ENCODE measurements at places on chromosomes 12 and 14.
A peak's percentile ranks its signal among the peaks of the same experiment; 100 is the strongest.

GRCh38 chr14:102418169-102418852, 55.6 kb downstream of the TECPR2 start:
- DNase-seq, result no peak

GRCh38 chr14:95008445-95009217, 148.7 kb downstream of the DICER1 start:
- DNase-seq, result no peak

DNA sequence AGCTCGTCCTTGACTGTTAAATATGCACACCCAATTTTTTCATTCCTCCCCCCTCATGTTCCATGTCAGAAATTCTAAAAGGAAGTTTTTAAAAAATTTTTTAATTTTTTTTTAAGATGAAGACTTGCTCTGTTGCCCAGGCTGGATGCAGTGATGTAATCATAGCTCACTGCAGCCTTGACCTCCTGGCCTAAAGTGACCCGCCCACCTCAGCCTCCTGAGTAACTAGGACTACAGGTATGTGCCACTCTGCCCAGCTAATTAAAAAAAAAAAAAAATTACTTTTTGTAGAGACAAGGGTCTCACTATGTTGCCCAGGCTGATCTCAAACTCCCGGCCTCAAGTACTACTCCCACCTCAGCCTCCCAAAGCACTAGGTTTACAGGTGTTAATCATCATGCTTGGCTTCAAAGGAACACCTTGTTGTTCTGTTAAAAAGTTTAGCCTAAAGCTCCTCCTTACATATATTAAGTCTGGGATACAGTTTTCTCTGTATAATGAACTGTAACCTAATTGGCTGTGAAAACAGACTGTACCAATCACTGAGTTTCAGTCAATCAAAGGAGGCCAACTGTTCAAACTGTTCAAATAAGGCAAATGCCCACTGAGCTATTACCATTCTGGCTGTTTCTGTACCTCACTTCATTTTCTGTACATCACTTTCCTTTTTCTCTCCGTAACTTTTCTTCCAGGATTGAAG, 17.8 kb downstream of the SDR9C7 start:
- DNase-seq, result no peak

DNA sequence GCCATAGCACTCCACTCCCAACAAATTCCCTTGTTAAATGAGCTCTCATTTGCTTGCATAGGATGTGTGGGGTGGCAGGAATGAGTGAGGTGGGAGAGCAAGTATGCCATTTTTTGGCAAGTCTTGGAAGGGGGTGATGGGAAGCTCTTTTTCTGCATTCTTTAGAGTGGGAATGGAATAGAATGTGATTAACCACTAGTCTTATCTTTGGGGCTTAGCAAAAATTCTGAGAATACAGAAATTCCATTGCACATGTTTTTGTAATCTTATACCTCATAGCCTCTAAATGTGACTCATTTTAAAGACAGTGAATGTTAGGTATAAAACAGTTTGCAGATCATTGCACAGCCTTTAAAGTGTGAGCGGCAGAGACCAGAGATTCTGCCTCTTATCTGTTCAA, 28.4 kb upstream of the NEDD1 start:
- no peak for DNase-seq

- peak; percentile 50 for DNase-seq
These were observed 41.4 kb downstream of the PRPF40B start for GRCh38 chr12:49664591-49665239.

- DNase-seq, result no peak
These were observed 83.8 kb downstream of the SLC25A21 start for GRCh38 chr14:37088356-37089215.
